ENCODE measurements at places on chromosomes 1 and 21.

- DNase-seq = no peak
- no peaks in the 10 kb centered on the region for H3K27me3 ChIP-seq
- H3K27ac ChIP-seq = no peak overlapping the region
- no peaks in the 10 kb centered on the region for H3K36me3 ChIP-seq
These were observed 307.7 kb downstream of the USP25 start for GRCh38 chr21:16037421-16037955.

GRCh38 chr1:983798-984475, 2.0 kb upstream of the PERM1 start:
- H3K4me1 ChIP-seq = no peaks in the 10 kb centered on the region
- no peak overlapping the region for H3K27ac ChIP-seq
- peak; percentile 70 for DNase-seq
- peaks cover 3% of the 10 kb centered on the region for H3K36me3 ChIP-seq
- H3K27me3 ChIP-seq = peaks cover 48% of the 10 kb centered on the region

DNA sequence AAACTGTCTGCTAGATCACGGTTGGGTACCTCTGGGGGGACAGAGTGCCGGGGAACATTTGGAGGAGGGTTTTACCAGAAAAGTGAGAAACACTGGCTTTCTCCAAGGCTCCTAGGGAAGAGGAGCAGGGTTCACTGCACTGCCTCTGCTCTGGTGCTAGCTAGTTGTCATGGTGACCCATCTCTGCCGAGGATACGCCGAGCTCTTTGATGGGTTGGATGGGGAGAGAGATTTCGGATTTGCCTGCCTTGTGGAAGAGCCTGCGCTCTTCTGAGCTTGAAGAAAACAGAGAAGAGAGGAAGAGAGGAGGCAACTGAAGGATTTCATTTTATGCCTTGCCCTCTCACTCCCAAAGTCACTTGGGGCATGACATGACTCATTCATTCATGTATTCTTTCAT, 92.1 kb downstream of the NAV1 start:
- peaks cover 24% of the 10 kb centered on the region for H3K4me1 ChIP-seq
- H3K27me3 ChIP-seq = peaks cover 3% of the 10 kb centered on the region
- no peak overlapping the region for H3K27ac ChIP-seq
- DNase-seq = no peak

DNA sequence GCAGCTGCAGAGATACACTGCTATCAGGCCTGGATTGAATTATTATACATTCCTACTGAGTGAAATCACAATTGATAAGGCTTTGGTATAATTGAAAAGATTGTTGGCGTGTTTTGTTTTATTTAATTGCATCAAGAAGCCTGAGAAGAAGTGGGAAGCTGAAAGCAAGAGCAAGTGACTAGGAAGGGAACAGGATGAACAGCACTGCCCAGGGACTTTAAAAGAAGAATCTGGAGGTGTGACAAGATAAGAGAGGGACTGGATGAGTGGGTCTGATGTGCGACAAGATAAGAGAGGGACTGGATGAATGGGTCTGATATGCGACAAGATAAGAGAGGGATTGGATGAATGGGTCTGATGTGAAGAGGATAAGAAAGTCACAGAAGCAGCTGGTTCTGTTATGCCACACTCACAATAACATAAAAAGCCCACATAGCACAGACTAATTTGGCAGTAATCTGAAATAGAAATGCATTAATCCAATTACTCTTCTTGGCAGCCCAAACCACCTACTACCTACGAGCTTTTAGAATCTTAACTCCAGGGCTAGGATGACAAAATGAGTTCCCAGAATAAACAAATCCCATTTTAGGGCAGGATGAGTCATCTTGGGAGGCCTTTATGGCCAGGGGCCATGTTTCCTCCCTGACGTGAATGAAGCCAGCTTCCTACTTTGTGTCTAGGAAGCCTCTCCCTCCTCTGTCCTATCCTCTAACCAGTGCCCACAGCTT, 129.7 kb downstream of the DUSP10 start:
- DNase-seq = no peak
- H3K4me1 ChIP-seq = peaks cover 4% of the 10 kb centered on the region
- H3K27ac ChIP-seq = no peak overlapping the region
- H3K4me3 ChIP-seq = no peak overlapping the region

GRCh38 chr21:33731447-33731846, 89.1 kb downstream of the ITSN1 start:
- H3K27ac ChIP-seq = no peak overlapping the region
- peaks cover 7% of the 10 kb centered on the region for H3K36me3 ChIP-seq
- DNase-seq = no peak
- peaks cover 11% of the 10 kb centered on the region for H3K4me1 ChIP-seq
- H3K27me3 ChIP-seq = no peaks in the 10 kb centered on the region
- H3K4me3 ChIP-seq = no peak overlapping the region

DNA sequence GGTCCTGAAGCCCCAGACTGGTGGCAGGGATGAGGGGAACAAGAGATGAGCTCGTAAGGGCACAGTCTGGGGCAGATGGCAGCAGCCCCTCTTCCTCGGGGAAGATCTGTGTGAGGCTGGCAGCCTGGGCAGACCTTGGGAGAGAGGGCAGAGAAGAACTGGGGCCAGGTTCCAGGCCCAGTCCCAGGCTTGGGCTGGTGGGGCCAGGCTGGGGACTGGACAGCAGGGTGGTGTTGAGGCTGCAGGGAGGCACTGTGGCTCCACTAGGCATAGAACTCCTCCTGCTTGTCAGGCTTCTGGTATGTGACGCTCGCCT, 35.7 kb downstream of the SDC3 start:
- H3K4me1 ChIP-seq = peaks cover 14% of the 10 kb centered on the region
- no peak for DNase-seq
- no peak overlapping the region for H3K4me3 ChIP-seq
- H3K27me3 ChIP-seq = no peaks in the 10 kb centered on the region
- no peak overlapping the region for H3K27ac ChIP-seq
- peaks cover 6% of the 10 kb centered on the region for H3K36me3 ChIP-seq

- no peak for DNase-seq
- H3K36me3 ChIP-seq = no peaks in the 10 kb centered on the region
- no peaks in the 10 kb centered on the region for H3K4me1 ChIP-seq
- no peak overlapping the region for H3K4me3 ChIP-seq
- H3K27me3 ChIP-seq = no peaks in the 10 kb centered on the region
These were observed 345.7 kb downstream of the ZNF326 start for GRCh38 chr1:90340606-90341005.

DNA sequence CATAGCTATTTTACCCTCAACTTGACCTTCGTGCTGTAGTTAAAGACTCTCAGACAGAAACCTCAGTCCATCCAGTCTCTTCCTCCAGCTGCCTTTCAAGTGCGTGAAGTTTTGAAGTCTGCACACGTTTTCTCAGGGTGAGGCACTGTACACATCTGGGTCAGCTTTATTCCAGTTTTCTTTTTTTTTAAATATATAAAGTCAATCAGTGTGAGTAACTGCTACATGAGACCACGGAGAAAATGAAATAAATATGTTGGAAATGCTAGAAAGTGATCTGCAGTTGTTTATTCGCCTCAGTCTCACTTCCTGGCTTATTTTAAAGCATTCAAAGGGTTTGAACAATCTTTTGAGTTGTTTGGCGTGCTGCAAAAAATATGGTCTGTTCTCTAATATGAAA, 135.7 kb downstream of the ROR1 start:
- H3K4me1 ChIP-seq = peaks cover 31% of the 10 kb centered on the region
- peaks cover 4% of the 10 kb centered on the region for H3K27me3 ChIP-seq
- DNase-seq = no peak
- no peaks in the 10 kb centered on the region for H3K36me3 ChIP-seq
- H3K27ac ChIP-seq = no peak overlapping the region

GRCh38 chr1:203252678-203253077, 23.2 kb upstream of the CHIT1 start:
- no peaks in the 10 kb centered on the region for H3K4me1 ChIP-seq
- no peak overlapping the region for H3K27ac ChIP-seq
- no peak overlapping the region for H3K4me3 ChIP-seq
- H3K27me3 ChIP-seq = peaks cover 51% of the 10 kb centered on the region

GRCh38 chr1:62746086-62746808, 37.7 kb upstream of the ATG4C start:
- H3K27ac ChIP-seq = no peak overlapping the region
- no peak overlapping the region for H3K4me3 ChIP-seq
- H3K36me3 ChIP-seq = peaks cover 10% of the 10 kb centered on the region
- peaks cover 12% of the 10 kb centered on the region for H3K4me1 ChIP-seq
- no peaks in the 10 kb centered on the region for H3K27me3 ChIP-seq

GRCh38 chr21:41766883-41767605, at the start of gene RIPK4:
Gene RIPK4 (minus strand): TSS chr21:41767052. CDS start chr21:41767041, 11 bp downstream.
- H3K36me3 ChIP-seq = no peaks in the 10 kb centered on the region
- H3K4me3 ChIP-seq = peak within 1 kb of the TSS; percentile 47
- no peak within 1 kb of the TSS for H3K27ac ChIP-seq
- H3K27me3 ChIP-seq = peaks cover 94% of the 10 kb centered on the region
- peaks cover 30% of the 10 kb centered on the region for H3K4me1 ChIP-seq
- DNase-seq = no peak

DNA sequence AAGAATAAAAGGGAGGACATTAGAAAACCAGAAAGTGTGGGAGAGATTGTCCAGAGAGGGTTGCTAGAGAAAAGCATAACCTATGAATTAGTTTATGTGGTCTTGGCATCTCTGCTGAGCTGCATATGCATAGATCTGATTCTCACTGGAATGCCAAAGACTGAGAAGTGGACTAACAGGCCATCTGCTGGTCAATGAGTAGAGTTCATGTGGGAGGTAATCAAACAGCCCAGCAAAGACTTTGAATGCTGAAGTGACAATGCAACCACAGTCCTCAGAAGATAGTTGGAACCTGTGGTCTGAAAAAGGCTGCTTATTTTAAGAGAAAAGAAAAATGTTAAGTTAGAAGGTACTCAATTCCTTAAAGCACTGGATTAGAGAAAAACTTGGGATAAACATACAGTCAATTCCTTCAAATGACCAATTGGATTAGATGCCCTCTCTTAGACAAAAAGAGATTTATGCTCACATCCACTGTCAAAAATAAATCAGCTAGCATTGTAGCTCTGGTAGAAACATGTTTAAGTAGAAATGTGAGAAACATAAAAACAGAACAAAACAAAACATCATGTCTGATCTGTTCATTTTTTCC, 382.8 kb downstream of the AMY1C start:
- H3K4me3 ChIP-seq = no peak overlapping the region
- H3K27me3 ChIP-seq = no peaks in the 10 kb centered on the region
- DNase-seq = no peak
- H3K4me1 ChIP-seq = no peaks in the 10 kb centered on the region
- no peak overlapping the region for H3K27ac ChIP-seq

GRCh38 chr1:29854700-29855276, 618.5 kb downstream of the PTPRU start:
- peak overlapping the region; percentile 29 for H3K27ac ChIP-seq
- H3K36me3 ChIP-seq = no peaks in the 10 kb centered on the region
- DNase-seq = no peak

DNA sequence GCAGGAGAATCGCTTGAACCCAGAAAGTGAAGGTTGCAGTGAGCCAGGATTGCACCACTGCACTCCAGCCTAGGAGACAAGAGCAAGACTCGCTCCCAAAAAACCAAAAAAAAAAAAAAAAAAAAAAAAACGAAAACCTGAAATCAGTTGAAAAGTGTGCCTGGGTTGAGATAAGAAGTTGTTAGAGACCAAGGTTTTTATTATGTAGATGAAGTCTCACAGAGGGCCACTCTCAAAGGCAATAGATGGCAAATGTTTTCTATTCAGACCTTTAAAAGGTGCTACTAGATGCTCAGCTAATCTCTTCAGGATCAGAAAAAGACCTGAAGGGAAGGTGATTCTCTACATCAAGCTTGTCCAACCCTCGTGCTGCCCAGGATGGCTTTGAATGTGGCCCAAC, 17.6 kb downstream of the CAPN2 start:
- H3K4me1 ChIP-seq = peaks cover 25% of the 10 kb centered on the region
- no peaks in the 10 kb centered on the region for H3K27me3 ChIP-seq
- H3K27ac ChIP-seq = no peak overlapping the region
- peaks cover 26% of the 10 kb centered on the region for H3K36me3 ChIP-seq
- no peak overlapping the region for H3K4me3 ChIP-seq

DNA sequence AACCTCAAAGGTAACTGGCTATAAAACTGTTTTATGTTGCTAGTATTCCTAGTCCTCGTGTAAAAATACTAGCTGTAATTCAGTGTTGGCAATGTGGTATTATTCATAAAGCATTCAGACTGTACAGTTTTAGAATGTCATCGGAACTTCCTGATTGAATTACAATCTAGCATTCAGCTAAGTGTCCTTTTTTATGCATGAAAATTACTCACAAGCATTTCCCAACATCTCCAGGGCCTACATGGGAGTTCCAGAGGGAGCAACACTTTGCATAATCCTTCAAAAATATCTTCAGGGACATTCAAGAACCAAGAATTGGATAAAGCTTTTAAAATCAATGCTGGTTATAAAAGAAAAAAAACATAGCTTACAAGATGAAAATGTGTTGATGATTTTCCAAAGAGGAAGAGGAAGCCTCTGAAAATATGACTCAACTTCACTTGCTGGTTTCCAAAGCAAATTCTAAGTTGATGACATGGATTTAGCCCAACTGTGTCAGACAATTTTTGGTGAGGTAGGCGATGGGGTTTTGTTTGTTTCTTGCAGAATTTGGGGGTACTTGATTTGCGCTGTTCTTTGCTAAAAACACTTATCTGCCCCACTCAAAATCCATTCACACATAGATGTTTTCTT, 137.8 kb downstream of the SLC44A5 start:
- no peaks in the 10 kb centered on the region for H3K36me3 ChIP-seq
- H3K4me1 ChIP-seq = peaks cover 5% of the 10 kb centered on the region
- no peak for DNase-seq

DNA sequence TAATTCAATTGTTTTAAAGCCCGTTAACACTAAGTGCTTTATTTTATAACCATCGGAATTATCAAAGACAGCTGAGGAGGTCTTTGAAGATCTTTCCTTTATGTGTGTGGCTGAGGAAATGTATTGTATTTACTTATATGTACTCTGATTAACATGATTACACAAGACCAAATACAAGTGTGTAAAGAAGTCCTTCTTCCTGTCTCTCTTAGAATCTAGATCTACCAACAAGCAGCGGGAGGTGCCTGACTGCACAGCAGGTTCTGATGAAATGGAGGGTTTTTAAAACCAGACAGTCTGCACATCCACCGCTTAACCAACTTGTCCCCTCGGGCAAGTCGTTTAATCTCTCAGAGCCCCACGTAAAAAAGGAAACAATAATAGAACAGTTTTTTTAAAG, 240.5 kb upstream of the MAP1LC3C start:
- peaks cover 5% of the 10 kb centered on the region for H3K4me1 ChIP-seq
- no peaks in the 10 kb centered on the region for H3K36me3 ChIP-seq
- DNase-seq = no peak

GRCh38 chr1:66253330-66253921, 280.5 kb upstream of the SGIP1 start:
- H3K27ac ChIP-seq = no peak overlapping the region
- no peak for DNase-seq
- peaks cover 31% of the 10 kb centered on the region for H3K4me1 ChIP-seq
- no peak overlapping the region for H3K4me3 ChIP-seq
- no peaks in the 10 kb centered on the region for H3K27me3 ChIP-seq
- H3K36me3 ChIP-seq = no peaks in the 10 kb centered on the region

- H3K27me3 ChIP-seq = no peaks in the 10 kb centered on the region
- H3K36me3 ChIP-seq = no peaks in the 10 kb centered on the region
- no peak overlapping the region for H3K27ac ChIP-seq
- no peaks in the 10 kb centered on the region for H3K4me1 ChIP-seq
- no peak for DNase-seq
These were observed 82.1 kb upstream of the PPM1J start for GRCh38 chr1:112797224-112797623.

GRCh38 chr1:228387321-228387720, 19.3 kb downstream of the TRIM11 start:
- DNase-seq = no peak
- H3K27me3 ChIP-seq = peaks cover 8% of the 10 kb centered on the region
- H3K36me3 ChIP-seq = no peaks in the 10 kb centered on the region
- H3K4me3 ChIP-seq = no peak overlapping the region
- H3K4me1 ChIP-seq = no peaks in the 10 kb centered on the region
- no peak overlapping the region for H3K27ac ChIP-seq

GRCh38 chr1:241362350-241362749, 5.3 kb upstream of the RGS7 start:
- H3K4me1 ChIP-seq = peaks cover 3% of the 10 kb centered on the region
- no peak for DNase-seq
- no peaks in the 10 kb centered on the region for H3K36me3 ChIP-seq

Data from neural crest cell (in vitro differentiated cells).